Hematopoietic multipotent progenitor cell treated with erythropoietin and hydrocortisone succinate and interleukin-3 and kit ligand, for 17 days (in vitro differentiated cells): ENCODE measurements at places on chromosomes 2 and 18.

GRCh38 chr2:164538240-164538866, 82.9 kb downstream of the GRB14 start:
- DNase-seq = no peak

DNA sequence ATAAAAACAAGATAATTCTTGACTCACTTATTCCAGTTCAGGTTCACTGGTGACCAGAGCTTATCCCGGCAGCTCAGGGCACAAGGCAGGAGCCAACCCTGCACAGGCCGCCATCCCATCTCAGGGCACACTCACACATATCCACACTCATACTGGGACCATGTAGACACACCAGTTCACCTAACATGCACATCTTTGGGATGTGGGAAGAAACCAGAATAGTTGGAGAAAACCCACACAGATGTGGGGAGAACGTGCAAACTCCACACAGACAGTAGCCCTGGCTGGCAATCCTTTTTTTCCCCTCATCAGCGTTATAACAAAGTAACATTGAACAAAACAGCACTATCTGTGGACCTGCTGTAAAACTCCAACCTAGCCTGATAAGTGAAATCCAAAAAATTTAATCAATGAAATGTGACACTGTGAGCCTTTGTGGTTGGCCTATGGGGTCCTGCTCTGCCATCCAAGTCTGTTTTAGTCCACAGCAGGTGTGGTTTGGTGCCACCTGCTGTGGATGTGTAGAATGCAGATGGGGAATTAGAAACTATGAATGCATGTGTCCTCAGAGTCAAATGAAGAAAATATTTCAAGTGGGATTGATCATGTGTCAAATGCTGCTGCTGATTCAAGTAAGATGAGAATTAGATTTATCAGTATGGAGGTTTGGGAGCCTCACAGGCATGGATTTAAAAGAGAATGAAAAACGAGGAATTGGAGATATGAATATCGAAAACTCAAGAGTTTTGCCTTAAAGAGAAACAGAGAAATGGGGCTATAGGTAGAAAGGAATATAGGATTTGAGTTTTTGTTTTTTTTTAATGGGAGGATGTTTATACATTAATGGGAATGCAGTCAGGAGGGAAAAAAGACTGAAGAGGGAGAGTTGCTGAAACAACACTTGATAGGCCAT, 47.0 kb downstream of the UGP2 start:
- peak; percentile 37 for DNase-seq

DNA sequence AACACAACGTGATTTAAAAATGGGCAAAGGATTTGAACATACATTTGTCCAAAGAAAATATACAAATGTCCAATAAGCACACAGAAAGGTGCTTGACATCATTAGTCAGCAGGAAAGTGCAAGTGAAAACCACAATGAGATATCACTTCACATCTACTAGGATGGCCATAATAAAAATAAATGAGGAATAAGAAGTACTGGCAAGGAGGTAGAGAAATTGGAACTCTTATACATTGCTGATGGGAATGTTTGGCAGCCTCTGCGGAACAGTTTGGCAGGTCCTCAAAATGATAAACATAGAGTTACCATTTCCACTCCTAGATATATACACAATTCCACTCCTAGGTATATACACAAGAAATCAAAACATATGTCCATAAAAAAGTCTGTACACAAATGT, 51.0 kb upstream of the PGAP1 start:
- DNase-seq = no peak

GRCh38 chr18:59343926-59344325, 15.1 kb downstream of the LMAN1 start:
- DNase-seq = no peak

DNA sequence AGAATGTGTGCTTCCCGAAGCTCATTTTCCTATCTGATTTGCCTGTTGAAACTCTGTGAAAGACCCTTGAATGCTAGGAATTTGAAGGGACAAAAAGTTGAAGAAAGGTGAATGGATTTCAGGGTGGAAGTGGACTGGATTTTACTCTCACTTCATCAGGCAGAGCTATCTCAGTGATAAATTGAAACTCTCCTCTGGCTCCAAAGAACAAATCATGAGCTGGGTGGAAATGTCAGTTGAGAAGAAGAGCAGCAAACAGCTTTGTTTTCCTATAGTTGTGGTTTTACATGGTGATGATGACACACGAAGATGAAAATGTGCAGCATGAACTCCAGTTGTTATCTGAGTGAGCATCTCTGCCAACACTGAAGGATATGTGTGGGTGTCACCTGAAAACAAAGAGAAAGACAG, 34.4 kb downstream of the CD28 start:
- DNase-seq = no peak

- no peak for DNase-seq
Measured at GRCh38 chr18:1906421-1906820, 664.9 kb downstream of the METTL4 start.

DNA sequence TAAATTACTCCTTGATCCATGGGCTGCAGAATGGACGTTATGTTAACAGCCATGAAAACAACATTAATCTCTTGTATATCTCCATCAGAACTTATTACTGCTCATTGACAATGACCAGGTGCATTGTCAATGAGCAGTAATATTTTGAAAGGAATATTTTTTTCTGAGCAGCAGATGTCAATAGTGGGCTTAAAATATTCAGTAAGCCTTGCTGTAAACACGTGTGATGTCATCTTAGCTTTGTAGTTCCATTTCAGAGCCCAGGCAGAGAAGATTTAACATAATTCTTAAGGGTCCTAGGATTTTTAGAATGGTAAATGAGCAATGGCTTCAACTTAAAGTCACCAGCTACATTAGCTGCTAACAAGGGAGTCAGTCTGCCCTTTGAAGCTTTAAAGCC, 26.6 kb downstream of the CFAP210 start:
- DNase-seq = no peak
